ENCODE measurements at places on chromosomes 5 and 9.
A peak's percentile ranks its signal among the peaks of the same experiment; 100 is the strongest.

- DNase-seq: no peak
Observed at GRCh38 chr5:40983781-40984180, 74.5 kb downstream of the C7 start.

- DNase-seq: no peak
Observed at GRCh38 chr9:96289392-96289791, 12.6 kb downstream of the HSD17B3 start.

DNA sequence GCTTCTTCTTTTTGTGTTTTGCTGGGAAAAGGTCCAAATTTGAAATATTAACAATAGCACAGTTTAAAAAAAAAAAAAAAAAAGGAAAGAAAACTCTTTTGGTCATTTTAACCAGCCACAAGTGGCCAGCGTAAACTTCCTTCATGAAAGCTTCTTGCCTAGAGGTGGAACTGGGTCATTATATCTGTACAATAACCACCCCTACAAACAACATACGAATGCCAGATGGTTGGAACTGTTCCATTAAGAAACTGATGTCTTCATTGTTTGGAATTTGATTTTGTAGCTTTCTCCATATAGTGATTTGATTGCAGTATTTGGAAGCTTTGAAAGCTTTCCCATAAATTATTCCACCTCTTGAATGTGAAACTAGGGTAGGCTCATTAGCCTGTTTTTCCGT is 18.3 kb upstream of the LPAR1 start:
- DNase-seq: no peak

DNA sequence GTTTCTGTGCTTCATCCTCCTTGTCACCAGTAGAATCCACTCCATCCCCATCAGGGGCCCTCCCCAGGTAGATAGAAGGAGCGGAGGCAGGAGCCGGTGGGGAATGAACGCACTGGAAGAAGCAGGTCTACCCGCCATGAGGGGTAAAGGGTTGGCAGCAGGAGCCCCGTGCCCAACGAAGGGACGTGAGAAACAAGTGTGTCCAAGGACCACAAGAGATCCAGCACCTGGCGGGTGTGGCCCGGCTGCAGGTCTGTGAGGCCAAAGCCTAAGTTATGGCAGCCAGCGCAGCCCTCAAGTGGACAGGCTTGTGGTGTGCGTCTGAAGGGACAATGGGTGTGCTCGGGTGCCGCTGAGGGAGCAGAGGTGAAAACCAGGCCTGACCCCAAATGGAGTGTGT is 94.3 kb downstream of the IRX2 start:
- no peak for DNase-seq

DNA sequence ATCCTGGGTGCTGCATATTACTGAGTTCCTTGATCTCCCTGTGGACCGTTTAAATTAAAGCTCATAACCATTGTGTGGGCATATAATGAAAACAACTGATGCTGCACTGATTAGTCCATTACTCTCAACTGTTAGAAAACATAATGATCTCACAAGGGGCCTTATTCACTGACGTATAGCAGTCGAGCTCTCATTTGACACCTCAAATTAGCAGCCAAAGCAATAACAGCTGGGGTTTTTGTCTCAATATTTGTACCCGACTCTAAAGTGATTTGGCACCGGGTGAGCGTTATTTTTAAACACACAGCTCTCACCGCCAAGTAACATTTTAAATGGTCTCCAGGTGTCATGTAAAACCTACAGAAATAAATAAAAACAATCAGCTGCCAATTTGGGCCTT is 252.2 kb upstream of the PANK3 start:
- no peak for DNase-seq

GRCh38 chr5:34045996-34046395 is 3.0 kb upstream of the C1QTNF3 start:
- no peak for DNase-seq

DNA sequence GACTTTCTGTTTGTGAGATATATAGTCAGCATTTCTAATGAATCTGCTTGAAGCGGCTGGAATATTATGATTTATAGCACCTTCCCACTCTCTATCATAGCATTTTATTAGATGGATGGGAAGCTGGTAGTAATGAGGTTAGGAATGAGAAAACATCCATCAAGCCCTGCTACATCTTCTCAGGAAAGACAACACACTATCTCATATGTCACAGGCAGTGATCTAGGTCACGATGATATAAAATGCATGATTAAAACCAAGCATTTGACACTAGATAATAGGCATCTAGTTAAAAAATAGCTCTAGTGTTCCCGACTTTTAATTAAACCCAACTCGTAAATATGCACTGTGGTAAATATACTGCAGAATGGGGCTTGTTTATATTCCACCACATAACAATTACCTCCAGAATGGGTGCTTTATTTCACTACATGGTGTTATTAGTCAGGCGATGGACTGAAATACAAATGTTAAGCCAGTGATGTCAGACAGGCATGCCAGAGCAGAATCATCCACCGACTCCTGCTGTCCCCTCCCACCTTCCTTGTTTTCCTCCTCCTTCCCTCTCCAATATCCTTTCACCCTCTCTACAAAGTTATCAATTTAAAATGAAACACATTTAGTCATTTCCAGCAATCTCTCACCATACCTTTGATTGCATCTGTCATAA is 286.8 kb downstream of the SPATA31D1 start:
- no peak for DNase-seq

- DNase-seq: no peak
Observed at GRCh38 chr9:96186591-96187011, 115.4 kb downstream of the HSD17B3 start.

GRCh38 chr5:36276864-36277263 is 24.8 kb downstream of the RANBP3L start:
- peak; percentile 7 for DNase-seq

GRCh38 chr5:95530416-95530815 is 24.4 kb downstream of the SKIC3 start:
- DNase-seq: no peak

GRCh38 chr5:40733879-40734563 is 21.7 kb downstream of the TTC33 start:
- no peak for DNase-seq

DNA sequence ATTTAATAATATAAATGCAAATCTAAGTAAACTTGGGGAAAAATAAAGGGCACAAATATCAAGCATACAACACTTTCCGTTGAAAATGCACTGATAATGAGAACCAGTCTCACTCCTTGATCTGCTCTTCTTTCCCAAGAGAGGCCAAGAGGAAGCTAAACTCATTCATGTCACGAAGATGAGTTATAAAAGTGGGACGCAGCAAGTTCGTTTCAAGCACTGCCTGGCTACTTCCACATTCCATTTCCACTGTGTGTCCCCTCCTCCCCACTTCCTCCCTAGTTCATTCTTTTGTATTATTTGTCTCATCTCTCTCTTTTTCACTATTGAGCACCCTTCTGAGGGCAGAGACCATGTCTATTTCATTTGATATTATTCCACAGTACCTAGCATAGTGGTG is 158.1 kb downstream of the SLC24A2 start:
- no peak for DNase-seq

GRCh38 chr5:113378514-113378913 is 56.3 kb downstream of the TSSK1B start:
- DNase-seq: no peak

DNA sequence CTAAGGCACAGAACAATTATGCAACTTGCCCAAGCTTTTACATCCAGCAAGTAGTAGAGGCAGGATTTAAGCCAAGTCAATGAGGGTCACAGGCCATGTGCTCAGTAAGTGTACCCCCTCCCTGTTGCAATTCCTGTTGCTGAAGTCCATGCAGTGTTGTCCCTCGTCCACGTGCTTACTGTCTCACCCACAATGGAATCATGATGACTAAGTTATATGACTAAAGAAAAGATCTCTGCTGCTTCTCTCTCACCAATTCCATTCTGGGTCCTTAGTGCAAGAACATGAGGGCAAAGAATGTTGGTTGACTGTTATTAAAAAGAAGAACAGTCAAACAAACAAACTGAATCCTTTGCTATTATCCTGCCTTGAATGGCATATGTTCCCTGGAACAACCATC is 233.6 kb upstream of the SLC24A2 start:
- no peak for DNase-seq

DNA sequence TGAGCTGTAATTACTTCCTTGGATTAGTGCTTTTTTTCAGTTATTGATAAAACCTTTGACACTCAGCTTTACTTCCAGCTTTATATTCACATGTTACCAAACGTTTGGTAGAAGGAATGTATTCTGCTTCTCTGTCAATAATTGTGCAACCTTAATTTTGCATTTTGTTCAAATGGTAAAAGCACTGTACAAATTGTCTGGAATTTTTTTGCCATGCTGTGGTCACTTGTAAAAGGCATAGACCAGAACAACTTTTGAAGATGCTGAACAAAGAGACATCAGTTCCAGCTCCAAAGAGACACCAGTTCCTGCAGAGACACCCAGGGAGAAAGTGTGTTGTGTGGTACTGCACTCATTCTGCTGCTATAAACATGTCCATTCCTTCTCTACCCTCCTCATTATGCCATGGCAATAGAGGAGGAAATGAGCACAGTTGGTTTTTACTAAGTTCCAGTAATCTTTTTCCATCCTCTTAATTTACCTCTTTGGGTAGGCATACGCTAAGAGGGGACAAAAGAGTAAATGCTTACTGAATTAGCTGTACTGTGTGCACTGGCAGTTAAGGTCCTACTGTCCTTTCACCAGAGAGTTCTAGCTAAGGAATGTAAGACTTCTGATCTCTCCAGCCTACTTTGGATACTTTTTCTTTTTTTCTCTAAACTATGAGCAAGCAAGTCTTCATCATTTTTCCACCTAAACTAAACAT is 387.4 kb downstream of the FGF10 start:
- DNase-seq: no peak

DNA sequence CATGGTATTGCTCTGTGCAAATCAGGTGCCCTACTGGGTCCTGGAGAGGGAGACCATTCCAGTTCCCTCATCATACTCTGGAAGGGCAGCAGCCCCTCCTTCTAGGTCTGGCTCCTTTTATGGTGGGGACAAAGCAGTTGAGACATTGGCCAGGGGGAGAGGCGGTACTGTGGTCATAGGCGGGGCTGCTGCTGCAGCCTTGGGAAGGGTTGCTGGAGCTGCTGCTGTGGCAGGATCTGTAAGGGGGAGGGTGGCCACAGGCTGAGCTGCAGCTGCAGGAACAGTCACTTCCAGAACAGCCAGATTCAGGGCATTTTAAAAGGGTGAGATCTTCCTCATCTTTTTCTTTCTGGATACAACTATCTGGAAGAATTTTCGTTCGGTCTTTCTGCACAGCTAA is 233.0 kb upstream of the SGCD start:
- no peak for DNase-seq

- no peak for DNase-seq
Observed at GRCh38 chr5:150780816-150781221, 2.3 kb downstream of the SMIM3 start.

- no peak for DNase-seq
Observed at GRCh38 chr5:15926586-15926985, 253.0 kb downstream of the MARCHF11 start.

- DNase-seq: no peak
Observed at GRCh38 chr9:33787839-33788238, 7.5 kb upstream of the PRSS3 start.

- DNase-seq: no peak
Observed at GRCh38 chr5:126373375-126374108, 49.7 kb upstream of the GRAMD2B start.

DNA sequence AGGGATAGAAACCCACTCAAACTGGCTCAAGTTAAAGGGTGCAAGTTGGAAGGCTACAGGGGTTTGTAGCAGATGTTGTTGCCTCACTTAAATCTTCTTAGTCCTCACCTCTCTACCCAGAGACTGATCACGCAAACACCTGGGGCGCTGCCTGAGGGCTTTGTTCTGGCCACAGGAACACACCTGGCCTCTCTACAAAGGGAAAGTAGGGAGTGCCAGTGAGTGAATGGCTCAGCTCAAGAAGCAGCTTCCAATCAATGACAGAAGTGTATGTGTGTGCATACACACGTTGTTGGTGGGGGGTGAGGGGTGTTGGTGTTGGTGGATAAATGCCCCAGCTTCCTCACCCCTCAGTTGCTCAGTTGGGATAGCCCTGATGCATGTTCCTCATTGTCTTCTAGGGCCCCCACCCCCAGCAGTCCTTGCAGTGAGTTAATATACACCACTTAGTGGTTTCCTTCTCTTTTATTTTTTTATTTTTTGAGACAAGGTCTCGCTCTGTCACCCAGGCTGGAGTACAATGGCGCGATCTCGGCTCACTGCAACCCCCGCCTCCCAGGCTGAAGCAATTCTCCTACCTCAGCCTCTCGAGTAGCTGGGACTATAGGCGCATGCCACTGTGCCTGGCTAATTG is 30.6 kb upstream of the CTNNA1 start:
- peak; percentile 91 for DNase-seq

GRCh38 chr5:68424799-68425537 is 209.4 kb downstream of the PIK3R1 start:
- no peak for DNase-seq

DNA sequence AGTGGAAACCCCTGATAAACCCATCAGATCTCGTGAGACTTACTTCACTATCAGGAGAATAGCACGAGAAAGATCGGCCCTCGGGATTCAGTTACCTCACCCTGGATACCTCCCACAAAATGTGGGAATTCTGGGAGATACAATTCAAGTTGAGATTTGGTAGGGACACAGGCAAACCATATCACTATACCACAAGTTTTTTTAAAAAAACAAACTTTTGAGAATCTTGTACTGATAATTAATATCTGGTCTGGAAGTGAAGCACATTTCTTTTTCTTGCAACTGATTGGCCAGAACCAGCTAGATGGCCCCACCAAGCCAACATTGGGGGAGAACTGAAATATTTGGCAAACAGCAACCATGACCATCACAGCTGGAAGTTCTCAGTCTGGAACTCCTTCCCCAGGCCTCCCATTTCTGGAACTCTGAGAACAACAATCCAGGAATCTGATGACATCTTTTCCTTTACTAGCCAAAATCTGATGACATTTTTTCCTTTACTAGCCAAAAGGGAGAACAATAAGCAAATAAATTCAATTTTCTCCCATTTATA is 51.8 kb upstream of the CDKN2B start:
- DNase-seq: no peak

GRCh38 chr9:16682273-16682672 is 188.2 kb downstream of the BNC2 start:
- DNase-seq: no peak

DNA sequence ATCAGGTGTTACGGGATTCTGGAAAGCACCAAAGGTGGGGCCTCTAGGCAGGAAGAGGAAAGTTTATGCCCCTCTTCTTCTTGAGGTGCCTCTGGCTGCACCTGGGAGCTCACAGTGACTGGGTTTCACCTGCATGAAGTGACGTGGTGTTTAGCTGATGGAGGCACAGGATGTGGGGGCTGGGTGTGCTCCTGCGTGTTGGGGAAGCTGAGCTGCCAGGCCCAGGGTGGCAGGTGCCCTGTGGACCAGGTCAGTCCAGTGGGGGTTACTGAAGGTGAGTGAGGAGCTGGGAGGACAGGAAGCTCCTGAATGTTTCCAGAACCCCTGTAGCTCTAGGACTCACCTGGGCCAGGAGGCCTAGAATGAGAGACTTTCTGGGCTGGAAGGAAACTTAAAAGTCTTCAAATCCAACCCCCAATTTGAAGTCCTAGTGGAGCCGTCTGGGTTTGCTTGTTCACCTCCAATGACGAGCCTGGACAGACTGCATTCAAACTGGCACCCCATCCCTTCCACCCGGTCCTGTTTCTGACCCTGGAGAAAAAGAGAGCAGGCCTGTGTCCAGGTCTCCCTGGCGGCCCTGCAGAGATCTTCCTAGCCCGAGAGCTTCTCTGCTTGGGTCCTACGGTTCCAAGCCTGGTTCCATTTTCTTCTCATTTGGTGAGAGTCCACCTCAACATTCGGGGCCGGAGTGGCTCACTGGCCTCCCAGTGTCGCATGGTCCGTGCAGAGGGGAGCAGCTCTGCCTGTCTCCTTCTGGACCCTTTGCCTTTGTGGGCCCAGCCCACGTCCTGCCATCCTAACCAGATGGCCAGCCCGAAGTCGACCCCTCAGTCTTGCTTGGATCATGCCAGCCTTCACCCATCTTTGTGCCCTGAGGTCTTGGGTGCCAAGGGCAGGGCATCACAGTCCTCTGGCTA is 22.3 kb downstream of the TRAF1 start:
- no peak for DNase-seq
